ENCODE measurements at places on chromosomes 5 and 9.

DNA sequence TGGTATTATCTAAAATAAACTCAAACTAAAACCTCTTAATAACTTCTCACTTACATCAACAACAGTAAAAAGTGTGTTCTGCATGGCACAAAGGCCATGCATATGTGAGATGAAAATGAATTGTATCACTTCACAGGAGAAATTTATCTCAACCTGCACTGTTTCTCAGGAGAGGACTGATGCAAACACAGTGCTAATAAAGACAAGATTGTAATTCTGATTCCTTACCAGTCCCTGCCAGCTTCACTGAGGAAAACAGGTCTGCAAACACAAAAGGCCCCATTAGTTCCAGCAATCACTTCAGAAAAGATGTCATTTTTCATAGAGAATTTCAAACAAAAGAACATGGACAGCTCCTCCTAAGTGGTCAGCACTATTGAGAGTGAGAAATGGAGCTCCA, 117.3 kb upstream of the PDE4D start:
- DNase-seq: no peak

GRCh38 chr9:109269081-109269480, 51.8 kb downstream of the EPB41L4B start:
- no peak for DNase-seq

DNA sequence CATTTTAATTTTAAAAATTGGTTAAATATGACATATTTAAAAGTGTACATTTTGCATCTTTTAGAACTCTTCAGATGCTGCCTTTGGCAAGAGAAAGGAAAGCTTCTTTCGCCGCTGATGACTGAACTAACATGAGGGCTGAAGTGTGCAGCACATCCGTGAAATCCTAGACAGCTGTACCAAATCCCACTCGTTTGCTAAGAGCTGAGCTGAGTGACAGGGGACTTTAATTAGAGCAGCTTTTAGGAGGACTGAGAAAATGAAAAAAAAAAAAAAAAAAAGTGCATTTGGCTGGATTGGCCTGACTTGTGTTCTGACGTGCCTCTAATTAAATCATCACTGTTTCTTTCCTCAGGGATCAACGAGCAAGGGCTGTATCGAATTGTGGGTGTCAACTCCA, 271.3 kb downstream of the ARHGAP26 start:
- DNase-seq: no peak

DNA sequence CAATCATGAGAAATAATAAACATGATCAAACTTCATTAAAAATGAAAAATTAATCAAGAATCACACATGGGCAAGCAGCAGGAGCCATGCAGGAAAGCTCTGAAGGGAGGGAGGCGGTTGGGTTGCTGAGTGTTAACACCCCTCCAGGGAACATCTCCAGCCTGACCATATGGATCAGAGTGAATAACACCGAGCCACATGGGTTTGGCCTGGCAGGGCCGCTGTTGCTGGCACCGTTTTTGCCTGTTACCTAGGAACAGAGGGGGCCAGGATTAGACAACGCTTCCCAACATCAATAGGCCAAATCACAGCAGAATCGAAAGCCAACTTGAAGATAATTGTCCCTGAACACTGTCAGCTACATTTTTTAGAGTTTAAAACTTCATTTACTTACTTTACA, 160.2 kb downstream of the DENND1A start:
- DNase-seq: no peak

- DNase-seq: peak; percentile 92
These were observed 684 bp upstream of the MED7 start for GRCh38 chr5:157143127-157143971.

GRCh38 chr5:56326116-56326515, 93.0 kb upstream of the ANKRD55 start:
- no peak for DNase-seq

GRCh38 chr5:151156507-151157420, 815 bp downstream of the ANXA6 start:
- no peak for DNase-seq

GRCh38 chr9:114114364-114114763, 15.3 kb upstream of the KIF12 start:
- no peak for DNase-seq

DNA sequence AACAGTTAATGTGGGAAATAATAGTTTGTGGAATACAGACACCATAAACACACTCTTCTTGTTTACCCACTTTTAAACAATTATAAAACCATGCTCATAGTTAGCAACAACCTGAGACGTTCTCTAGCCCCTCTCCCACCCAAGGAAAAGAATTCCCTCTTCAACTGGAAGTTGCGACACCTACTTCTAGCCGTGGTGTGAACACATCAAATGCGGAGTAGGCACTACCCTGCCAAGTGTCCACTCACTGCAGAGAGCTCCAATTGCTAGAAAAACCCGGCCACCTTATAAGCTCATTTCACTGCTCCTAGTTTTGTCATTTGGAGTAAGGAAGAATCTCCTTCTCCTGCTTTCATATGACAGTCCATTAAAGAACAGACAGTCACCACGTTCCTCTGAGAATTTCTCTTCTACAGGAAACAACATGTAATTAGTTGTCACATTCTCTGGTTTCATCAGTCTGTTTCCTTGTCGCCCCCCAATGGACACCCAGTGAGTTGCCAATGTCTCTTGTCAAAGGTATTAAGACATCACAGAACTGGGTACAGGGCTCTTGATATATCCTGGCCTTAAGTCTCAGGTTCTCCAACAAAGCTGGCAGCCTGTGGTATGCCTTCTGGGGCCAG, 47.3 kb downstream of the PRLR start:
- peak; percentile 26 for DNase-seq

DNA sequence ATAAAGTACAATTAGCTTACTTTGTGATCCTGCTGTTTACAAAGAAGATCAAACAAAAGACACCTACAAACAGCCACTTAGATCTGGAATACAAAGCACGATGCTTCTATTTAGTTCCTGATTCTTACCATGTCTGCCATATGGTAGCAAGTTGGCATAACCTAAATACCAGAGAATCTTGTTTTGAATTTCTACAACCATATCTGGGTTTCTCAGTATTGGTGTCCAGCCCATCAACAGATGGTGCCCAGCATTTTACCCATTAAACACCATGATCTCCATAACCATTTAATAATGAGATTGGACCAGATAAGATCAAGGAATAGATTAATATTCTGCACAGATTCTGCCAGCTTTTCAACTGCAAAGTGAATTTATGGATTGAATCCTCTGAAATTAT, 29.8 kb downstream of the SLC24A2 start:
- DNase-seq: no peak

- DNase-seq: peak; percentile 11
These were observed 42.4 kb upstream of the ZBED3 start for GRCh38 chr5:77129391-77129990.

- DNase-seq: no peak
These were observed 6.5 kb downstream of the GLIS3 start for GRCh38 chr9:4293293-4293941.

DNA sequence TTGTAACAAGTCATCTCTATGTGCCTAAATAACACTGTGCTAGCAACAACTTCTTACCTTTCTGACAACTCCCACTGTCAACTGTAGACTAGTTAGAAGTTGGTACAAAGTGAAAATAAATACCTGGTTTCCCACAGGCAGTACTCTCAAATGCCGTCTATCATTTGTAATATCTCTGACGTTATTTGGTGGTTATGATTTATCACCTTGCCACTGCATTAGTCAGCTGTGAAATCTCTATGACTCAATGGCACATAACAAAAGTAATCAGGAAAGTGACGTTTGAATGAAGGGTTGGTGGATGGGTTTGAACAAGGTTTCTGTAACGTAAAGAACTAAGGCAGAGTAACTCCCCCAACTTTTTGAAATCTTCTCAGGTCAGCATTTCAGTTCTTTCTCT, 592.3 kb downstream of the MAT2B start:
- DNase-seq: no peak

DNA sequence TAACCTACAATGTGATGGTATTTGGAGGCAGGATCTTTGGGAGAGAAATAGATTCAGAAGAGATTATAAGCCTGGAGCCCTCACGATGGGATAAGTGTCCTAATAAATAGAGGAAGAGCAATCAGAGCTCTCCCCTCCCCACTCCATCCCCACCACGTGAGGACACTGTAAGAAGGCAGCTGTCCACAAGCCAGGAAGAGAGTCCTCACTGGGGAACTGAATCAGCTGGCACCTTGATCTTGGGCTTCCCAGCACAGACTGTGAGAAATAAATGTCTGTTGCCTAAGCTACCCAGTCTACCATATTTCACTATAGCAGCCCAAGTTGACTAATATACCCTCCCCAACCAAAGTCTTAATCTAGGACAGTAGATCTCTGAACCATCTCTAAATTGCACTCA, 118.1 kb downstream of the SUSD1 start:
- DNase-seq: no peak

- DNase-seq: no peak
These were observed 190.3 kb downstream of the TMEM167A start for GRCh38 chr5:82886911-82887310.

DNA sequence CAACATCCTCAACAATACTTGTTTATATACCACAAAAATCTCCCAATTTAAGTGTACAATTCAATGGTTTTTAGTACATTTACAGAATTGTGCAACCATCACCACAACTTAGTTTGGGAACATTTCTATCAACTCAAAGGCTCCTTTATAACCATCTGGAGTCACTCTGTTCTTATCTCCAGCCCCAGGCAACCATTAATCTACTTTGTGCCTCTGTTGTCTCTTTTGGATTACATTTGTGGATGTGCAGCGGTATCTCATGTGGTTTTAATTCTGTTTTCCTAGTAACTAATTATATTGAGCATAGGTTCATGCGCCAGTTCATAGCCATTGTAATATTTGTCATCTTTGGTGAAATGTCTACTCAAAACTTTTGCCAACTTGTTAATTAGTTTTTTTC, 14.4 kb downstream of the ADAMTS19 start:
- peak; percentile 86 for DNase-seq

DNA sequence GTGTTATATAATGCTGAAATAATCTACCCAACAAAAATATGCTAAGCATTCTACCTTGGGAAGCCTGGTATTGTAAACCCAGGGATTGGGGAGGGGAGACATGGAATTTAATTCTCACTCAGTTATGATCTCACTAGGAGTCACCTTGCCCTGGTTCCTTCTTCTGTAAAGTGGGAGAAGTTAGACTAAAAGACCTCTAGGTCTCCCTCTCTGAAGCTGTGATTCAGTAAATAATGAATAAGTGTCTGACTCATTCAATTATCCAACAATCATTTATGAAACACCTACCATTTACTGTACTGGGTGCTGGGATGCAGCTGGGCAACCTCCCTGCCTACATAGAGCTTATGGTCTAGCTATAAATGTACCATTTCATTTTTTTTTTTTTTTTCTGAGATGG, 20.2 kb upstream of the SPARC start:
- DNase-seq: no peak

- DNase-seq: no peak
These were observed 395.7 kb downstream of the TMEM161B start for GRCh38 chr5:87872986-87873385.

- no peak for DNase-seq
These were observed 120.4 kb upstream of the CDH9 start for GRCh38 chr5:27158775-27159174.

- peak; percentile 82 for DNase-seq
These were observed 101.8 kb upstream of the LARP1 start for GRCh38 chr5:154653418-154653763.

DNA sequence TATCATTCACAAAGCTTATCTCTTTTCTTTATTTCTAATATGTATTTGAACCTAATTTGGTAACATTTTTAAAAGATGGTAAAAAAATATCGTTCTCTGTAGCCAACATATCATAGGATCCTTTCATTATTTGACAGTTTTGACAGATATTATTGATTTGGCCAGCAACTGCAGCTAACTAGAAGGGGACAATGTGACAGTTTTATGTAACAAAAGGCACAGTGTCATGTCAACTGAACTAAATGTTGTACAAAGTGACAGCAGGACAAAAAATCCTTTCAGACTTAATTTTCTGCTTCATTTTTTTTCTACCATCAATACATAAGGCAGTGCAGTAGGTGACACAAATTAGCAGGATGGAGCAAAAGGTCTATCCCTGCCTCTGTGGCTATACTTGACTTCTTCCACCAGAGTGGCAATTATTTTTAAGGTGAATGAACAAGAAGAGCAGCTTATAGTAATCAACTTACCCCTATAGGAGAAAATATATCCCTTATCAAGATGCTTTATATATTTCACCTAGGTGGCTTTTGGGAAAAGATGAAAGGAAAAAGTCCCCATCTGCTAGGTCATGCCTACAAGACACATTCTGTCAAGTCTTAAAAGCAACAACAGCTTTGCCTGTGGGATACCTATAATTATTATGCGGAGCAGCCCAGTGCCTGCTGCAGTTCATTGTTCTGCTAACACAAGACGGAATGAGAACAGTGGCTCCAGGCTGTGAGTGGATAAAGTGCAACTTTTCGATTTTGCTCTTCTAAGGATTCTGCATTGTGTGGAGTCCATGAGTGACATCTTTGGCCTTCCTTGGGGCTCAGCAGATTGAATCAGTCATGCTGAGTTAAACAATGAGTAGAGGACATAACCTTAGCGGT, 694.9 kb downstream of the ISL1 start:
- DNase-seq: no peak

DNA sequence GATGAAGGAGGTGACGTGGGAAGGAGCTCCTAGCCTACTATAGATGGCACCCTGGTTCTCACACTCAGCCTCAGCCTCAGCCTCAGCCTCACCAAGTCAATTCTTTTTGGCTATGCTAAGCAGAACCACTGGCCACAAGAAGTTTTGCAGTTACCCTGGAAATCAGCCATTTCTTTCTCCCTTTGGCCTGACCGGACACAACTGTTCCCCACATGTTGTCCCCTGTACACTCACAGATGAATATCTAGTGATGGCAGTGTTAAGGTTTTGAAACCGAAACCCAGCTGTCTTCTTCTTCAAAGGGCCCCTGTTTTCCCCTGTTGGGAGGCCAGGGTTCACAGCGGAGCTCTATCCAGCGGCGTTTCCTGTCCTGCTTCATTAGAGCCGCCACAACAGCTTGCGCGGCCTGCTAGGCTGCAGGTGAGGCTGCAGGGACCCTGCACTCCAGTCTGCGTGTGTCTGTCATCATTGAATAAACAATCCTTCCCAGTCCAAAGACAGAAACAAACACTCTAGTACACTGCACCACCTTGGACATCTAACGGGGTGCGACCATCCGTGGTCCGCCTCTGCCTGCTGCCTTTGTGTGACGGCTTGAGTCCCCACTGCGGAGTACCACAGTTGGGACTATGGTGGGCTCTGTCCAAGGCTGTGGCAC, 250.5 kb downstream of the DENND1A start:
- DNase-seq: no peak

All from erythroblast (primary cell).